ENCODE measurements at places on chromosomes 7 and 10.

DNA sequence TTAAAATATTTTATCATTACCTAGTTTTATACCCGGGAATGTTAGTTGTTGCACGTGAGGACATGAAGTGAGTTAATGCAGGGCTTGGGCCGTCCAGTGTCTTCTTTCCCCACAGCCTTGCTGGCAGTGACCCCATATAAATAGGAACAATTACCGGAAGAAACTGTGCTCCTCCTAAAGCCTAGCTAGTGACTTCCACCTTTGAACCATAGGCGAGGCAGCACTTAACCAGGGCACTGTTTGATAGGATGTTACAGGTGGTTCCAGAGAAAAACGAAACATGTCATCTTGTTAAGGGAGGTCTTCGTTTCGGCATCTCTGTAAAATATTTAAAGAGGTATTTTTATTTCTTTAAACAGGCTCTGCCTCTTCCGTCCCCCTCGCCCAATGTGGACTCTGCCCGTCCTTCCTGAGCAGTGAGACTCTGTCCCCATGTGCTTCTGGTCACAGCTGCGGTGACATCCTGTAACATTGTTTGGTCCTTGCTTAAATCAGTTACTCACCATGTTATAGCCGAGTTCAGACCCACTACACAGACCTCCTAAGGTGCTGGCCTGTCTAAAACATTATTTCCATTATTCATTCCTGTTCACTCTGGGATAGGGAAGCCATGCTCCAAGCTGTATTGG, 145.6 kb downstream of the MGMT start:
- H3K36me3 ChIP-seq: no peaks in the 10 kb centered on the region
- H3K27me3 ChIP-seq: no peaks in the 10 kb centered on the region
- H3K4me1 ChIP-seq: peaks cover 3% of the 10 kb centered on the region
- H3K27ac ChIP-seq: no peak overlapping the region

DNA sequence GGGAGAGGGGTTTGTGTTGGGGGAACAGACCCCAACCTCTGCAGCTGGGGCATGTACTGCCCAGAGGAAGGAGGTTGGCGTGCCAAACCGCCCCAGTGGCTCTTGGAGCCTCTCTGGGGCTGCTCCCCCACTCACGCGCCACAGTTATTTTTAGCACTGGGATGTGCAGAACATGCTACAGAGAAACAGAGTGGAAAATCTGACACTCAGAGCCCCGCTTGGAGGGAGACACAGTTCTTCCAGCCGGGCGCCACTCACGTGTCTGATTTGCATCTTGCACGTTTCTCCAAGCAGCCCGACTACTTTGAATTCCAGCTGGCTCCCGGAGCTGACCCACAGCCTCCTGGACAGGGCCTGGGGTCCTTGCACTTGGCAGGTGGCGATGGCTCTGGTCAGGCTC, 182.0 kb downstream of the RPS24 start:
- H3K36me3 ChIP-seq: peaks cover 2% of the 10 kb centered on the region
- H3K4me1 ChIP-seq: peaks cover 4% of the 10 kb centered on the region
- no peak overlapping the region for H3K27ac ChIP-seq
- DNase-seq: no peak
- no peak overlapping the region for H3K4me3 ChIP-seq
- H3K27me3 ChIP-seq: peaks cover 68% of the 10 kb centered on the region

DNA sequence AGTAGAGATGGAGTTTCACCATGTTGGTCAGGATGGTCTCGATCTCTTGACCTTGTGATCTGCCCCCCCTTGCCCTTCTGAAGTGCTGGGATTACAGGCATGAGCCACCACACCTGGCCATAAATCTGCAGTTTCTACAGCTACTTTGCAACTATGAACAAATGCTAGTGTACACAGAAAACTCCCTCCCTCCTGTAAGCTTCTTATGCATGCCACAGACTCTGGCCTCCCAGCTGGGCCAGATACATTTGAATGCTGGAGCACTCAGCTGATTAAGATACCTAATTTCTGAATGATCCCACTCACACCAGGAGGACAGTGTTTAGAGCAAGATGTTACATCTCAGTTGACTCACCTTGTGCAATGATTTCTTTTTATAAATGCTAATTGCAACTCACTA, 486.2 kb downstream of the KCNMA1 start:
- H3K27ac ChIP-seq: no peak overlapping the region
- H3K36me3 ChIP-seq: no peaks in the 10 kb centered on the region
- no peak overlapping the region for H3K4me3 ChIP-seq
- DNase-seq: no peak

DNA sequence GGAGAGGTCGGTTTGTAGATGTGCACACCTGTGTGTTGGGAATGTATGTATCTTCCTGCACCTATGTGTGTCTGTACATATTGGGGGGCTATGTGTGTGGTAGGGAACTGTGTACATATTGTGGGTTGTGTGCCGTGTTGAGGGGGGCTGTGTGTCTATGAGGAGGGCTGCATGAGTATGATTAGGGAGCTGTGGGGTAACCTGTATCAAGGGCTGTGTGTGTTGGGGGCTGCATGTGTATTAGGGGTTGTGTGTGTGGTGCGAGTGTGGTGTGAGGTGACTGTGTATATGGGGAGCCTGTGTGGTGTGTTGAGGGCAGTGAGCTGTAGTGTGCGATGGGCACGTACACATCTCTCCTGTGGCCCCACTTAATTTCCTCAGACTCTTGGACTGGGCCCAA, 22.2 kb upstream of the PAX2 start:
- H3K36me3 ChIP-seq: peaks cover 16% of the 10 kb centered on the region

- no peaks in the 10 kb centered on the region for H3K36me3 ChIP-seq
- no peak overlapping the region for H3K27ac ChIP-seq
- H3K27me3 ChIP-seq: peaks cover 21% of the 10 kb centered on the region
Measured at GRCh38 chr7:36522453-36523007, 132.9 kb downstream of the ANLN start.

DNA sequence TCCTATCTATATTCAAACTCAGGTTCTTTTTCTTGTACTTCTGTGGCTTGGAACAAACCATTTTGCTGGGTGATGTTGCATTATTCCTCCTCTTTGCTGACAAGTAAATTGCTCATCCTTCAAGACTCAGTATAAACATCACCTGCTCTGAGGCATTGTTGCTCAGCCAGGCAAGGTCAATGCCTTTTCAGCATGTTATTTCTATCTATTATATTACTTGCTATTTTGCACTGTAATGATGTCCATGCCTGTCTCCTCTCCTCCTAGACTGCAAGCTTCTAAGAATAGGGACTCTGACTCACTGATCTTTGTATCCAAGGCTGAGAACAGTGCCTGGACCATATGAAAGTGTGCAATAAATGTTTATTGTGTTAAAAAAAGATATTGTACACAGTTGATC, 293.8 kb downstream of the RNLS start:
- no peak overlapping the region for H3K27ac ChIP-seq
- H3K36me3 ChIP-seq: no peaks in the 10 kb centered on the region
- DNase-seq: no peak
- no peak overlapping the region for H3K4me3 ChIP-seq
- no peaks in the 10 kb centered on the region for H3K4me1 ChIP-seq
- no peaks in the 10 kb centered on the region for H3K27me3 ChIP-seq

GRCh38 chr7:30879139-30880124, 32.2 kb upstream of the AQP1 start:
- no peak for DNase-seq
- H3K27ac ChIP-seq: no peak overlapping the region
- peaks cover 3% of the 10 kb centered on the region for H3K4me1 ChIP-seq
- H3K27me3 ChIP-seq: peaks cover 11% of the 10 kb centered on the region
- no peaks in the 10 kb centered on the region for H3K36me3 ChIP-seq

- no peak overlapping the region for H3K4me3 ChIP-seq
- H3K27ac ChIP-seq: no peak overlapping the region
- peaks cover 6% of the 10 kb centered on the region for H3K36me3 ChIP-seq
- H3K27me3 ChIP-seq: peaks cover 5% of the 10 kb centered on the region
- no peak for DNase-seq
Measured at GRCh38 chr7:12729112-12729511, 41.7 kb downstream of the ARL4A start.

GRCh38 chr10:81680359-81680758, 194.6 kb upstream of the NRG3 start:
- H3K4me1 ChIP-seq: no peaks in the 10 kb centered on the region
- no peaks in the 10 kb centered on the region for H3K36me3 ChIP-seq
- H3K27ac ChIP-seq: no peak overlapping the region
- DNase-seq: no peak
- H3K4me3 ChIP-seq: no peak overlapping the region
- H3K27me3 ChIP-seq: no peaks in the 10 kb centered on the region

GRCh38 chr7:36844374-36844773, 120.1 kb upstream of the AOAH start:
- no peaks in the 10 kb centered on the region for H3K4me1 ChIP-seq
- H3K27ac ChIP-seq: no peak overlapping the region
- no peak overlapping the region for H3K4me3 ChIP-seq

DNA sequence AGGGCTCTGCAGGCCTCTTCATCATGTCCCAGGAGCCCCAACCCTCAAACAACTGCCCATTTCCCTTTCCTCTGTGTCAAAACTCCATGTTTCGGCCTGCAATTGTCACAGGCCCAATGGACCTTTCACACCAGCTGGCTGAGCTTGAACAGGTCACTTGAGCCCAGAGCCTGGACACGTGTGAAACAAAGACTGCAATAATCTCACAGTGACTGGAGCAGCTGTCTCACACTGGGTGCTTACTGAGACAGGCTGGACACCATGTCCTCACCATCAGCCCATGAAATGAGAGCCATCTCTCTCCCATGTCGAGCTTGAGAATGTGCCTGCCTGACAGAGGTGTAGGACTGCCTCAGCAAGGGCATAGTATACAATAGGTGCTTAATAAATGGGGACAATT, 19.5 kb upstream of the EIF5AL1 start:
- H3K36me3 ChIP-seq: peaks cover 2% of the 10 kb centered on the region
- DNase-seq: no peak
- H3K27me3 ChIP-seq: peaks cover 32% of the 10 kb centered on the region
- H3K27ac ChIP-seq: no peak overlapping the region
- no peak overlapping the region for H3K4me3 ChIP-seq

- peaks cover 2% of the 10 kb centered on the region for H3K36me3 ChIP-seq
- H3K27ac ChIP-seq: no peak overlapping the region
- no peak overlapping the region for H3K4me3 ChIP-seq
- peaks cover 8% of the 10 kb centered on the region for H3K4me1 ChIP-seq
- H3K27me3 ChIP-seq: no peaks in the 10 kb centered on the region
- no peak for DNase-seq
Measured at GRCh38 chr10:12835709-12836108, 165.8 kb downstream of the CCDC3 start.

DNA sequence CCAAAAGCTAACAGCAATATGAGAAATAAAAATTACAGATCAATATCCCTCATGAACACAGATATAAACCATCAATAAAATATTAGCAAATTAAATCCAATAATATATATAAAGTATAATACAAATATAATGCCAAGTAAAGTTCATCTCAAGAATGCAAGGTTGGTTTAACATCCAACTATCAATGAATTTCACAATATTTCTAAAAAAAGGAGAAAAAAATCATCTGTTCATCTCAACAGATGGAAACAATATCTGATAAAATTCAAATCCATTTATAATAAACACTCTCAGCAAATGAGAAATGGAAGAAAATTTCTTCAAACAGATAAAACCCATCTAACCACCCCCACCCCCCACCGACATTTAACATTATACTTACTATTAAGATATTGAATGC, 86.9 kb downstream of the SIRT1 start:
- no peak overlapping the region for H3K4me3 ChIP-seq
- peaks cover 10% of the 10 kb centered on the region for H3K4me1 ChIP-seq
- peaks cover 7% of the 10 kb centered on the region for H3K36me3 ChIP-seq
- no peak for DNase-seq

DNA sequence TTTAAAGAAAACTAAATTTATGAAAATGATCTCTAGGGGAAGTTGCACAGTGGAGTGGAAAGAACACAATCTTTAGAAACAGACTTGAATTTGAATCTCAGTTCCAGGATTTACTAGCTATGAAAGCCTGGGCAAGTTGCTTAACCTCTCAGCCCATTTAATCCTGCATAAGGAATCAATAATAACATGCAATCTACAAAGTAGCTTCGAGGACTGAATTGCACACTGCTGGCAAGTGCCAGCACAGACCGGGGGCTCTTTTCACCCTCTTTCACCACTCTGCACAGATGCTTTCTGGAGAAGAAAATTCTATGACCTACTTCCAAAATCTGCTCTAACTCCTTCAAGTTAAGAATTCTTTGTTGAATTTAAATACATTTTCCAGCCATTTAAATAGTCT, 63.4 kb upstream of the ANK3 start:
- H3K4me1 ChIP-seq: peaks cover 20% of the 10 kb centered on the region
- peaks cover 2% of the 10 kb centered on the region for H3K36me3 ChIP-seq
- H3K27me3 ChIP-seq: no peaks in the 10 kb centered on the region
- DNase-seq: no peak
- H3K27ac ChIP-seq: no peak overlapping the region
- no peak overlapping the region for H3K4me3 ChIP-seq

DNA sequence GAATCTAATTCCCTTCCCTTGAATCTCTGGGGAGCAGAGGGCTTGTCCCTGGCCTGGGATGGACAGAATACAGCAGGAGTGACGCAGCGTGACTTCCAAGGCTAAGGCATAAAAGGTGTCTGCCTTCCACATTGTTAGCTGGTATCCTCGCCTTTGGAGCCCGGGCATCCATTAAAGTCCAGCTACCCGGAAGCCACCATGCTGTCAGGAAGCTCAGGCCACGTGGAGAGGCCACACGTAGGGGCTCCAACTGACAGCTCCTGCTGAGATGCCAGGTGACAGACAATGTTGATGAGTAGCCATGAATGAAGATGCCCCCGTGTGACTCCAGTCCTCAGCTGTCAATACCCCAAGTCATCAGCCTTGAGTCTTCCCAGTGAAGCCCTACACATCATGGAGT, 99.9 kb downstream of the OAT start:
- H3K4me1 ChIP-seq: no peaks in the 10 kb centered on the region
- H3K27me3 ChIP-seq: peaks cover 28% of the 10 kb centered on the region
- H3K4me3 ChIP-seq: no peak overlapping the region
- H3K27ac ChIP-seq: no peak overlapping the region
- DNase-seq: no peak
- no peaks in the 10 kb centered on the region for H3K36me3 ChIP-seq

DNA sequence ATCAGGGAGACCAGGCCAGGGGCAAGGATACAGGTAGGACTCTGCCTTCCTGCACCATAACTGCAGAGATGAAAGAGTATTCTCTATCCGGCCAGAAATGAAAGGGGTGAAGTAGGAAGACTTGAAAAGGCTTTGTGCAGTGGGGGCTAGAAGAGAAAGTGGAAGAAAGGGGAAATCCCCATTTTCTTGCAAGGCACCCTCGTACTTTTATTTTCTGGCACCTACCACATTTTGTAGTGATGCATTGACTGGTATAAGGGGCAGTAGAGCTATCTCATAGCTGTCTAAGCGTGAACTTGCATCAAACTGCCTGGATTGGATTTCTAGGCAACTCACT, 752 bp upstream of the CAMK2G start:
- peaks cover 62% of the 10 kb centered on the region for H3K4me1 ChIP-seq
- no peak for DNase-seq
- no peaks in the 10 kb centered on the region for H3K27me3 ChIP-seq
- peaks cover 3% of the 10 kb centered on the region for H3K36me3 ChIP-seq
- peak overlapping the region; percentile 76 for H3K27ac ChIP-seq

- peaks cover 21% of the 10 kb centered on the region for H3K27me3 ChIP-seq
- no peak for DNase-seq
- no peaks in the 10 kb centered on the region for H3K36me3 ChIP-seq
- no peak overlapping the region for H3K4me3 ChIP-seq
Measured at GRCh38 chr7:153887749-153888569, 164.2 kb upstream of the DPP6 start.

Measured in T-helper 17 cell (primary cell).